ENCODE measurements at places on chromosomes 6 and 20. TPM values are rescaled to one million over a fixed set of nuclear protein-coding genes. Genes with fewer than 3 reads are reported as not detected.

Gene ROS1
- total RNA-seq, result not detected

Gene POPDC3
- 1.7 TPM for total RNA-seq

Gene HLA-DRA
- not detected for total RNA-seq

Gene SLC22A3
- total RNA-seq, result not detected

Data from endothelial cell of umbilical vein (primary cell).